Left lung (tissue), 14 donors: ENCODE measurements at places on chromosomes 7 and 10. TPM values are rescaled to one million over a fixed set of nuclear protein-coding genes. Genes with fewer than 3 reads are reported as not detected.

Gene FBXL13
- total RNA-seq: 2.8 TPM

DNA sequence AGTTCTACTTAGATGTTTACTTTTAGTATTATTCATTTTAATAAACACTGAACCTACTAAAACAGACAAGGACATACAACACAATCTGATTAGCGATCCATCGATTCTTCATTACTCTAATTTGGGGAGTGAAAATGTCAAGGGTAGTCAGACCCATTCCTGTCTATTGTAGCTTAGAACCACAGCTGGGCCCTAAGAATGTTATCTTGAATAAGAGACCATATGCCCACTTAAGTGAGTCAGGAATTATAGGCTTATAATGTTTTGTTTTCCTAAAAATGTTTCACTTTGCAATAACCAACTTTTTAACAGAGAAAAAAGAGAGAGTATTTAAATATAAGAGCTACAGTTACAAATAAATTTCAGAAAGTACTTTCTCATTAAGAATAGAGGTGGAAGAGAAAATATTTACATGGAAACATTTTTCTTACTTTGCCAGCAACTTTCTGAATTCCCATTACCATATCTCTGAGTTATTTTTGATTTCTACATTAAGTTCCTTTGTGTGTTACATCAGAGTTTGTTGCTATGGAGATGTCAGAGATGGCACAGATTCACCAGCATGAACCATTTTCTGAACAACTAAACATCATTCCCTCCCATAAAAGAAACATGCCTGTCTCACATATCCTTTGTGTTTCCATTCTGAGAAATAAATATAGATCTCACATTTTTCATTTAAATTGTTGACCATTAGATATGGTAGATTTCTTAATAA is 75.4 kb upstream of the SLC13A1 start:
- no peak overlapping the region for H3K27ac ChIP-seq
- H3K4me3 ChIP-seq: no peak overlapping the region
- H3K36me3 ChIP-seq: no peaks in the 10 kb centered on the region

- no peak overlapping the region for H3K27ac ChIP-seq
- no peak for DNase-seq
- no peaks in the 10 kb centered on the region for H3K36me3 ChIP-seq
Observed at GRCh38 chr10:110822035-110822711, 49.6 kb upstream of the PDCD4 start.

Gene MALRD1
- total RNA-seq: 8.1 TPM

DNA sequence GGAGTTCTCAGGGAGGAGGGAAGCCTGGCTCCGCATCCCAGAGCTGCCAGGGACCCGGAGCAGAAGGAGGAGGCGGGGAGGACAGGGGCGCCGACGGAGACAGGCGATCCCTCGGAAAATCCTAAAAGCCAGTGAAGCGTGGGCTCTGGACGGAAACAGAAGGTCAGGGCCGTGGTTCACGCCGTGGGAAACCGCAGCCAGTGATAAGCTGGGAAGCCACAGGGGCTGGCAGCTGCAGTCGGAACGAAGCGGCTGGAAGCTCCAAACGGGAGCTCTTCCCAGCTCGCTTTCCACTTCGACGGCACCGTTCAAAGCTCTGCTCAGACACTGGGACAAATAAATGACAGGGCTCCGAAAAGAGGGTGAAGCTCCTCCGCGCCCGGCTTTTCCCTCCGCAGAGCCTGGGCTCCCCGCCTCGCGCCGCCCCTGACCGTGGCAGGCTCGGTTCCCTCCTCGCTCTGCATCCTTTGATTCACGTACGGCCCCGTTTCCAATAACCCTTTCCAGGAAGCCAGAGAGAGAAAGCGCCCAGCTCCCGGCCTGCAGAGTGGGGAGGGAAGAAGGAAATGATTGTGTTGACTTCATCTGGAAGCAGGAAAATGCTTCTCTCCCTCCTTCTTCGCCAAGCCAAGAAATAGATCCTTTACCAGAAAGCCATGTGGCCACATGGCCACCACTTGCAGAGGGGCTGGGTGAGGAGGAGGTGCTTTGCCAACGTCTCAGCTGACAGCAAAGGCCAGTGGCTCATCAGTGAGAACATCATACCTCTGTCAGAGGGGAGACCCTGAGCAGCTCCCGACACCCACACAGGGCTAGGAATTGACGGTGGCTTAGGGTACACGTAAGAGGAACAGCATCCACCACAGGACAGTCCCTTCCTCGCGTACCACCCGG is 57.4 kb downstream of the ADRB1 start:
- H3K27me3 ChIP-seq: no peaks in the 10 kb centered on the region
- peaks cover 39% of the 10 kb centered on the region for H3K4me1 ChIP-seq
- no peaks in the 10 kb centered on the region for H3K36me3 ChIP-seq
- peak overlapping the region; percentile 27 for H3K4me3 ChIP-seq

- H3K27ac ChIP-seq: no peak overlapping the region
- peaks cover 3% of the 10 kb centered on the region for H3K4me1 ChIP-seq
- H3K36me3 ChIP-seq: no peaks in the 10 kb centered on the region
- H3K27me3 ChIP-seq: no peaks in the 10 kb centered on the region
- H3K4me3 ChIP-seq: no peak overlapping the region
Observed at GRCh38 chr10:34475786-34476185, 339.3 kb downstream of the PARD3 start.

DNA sequence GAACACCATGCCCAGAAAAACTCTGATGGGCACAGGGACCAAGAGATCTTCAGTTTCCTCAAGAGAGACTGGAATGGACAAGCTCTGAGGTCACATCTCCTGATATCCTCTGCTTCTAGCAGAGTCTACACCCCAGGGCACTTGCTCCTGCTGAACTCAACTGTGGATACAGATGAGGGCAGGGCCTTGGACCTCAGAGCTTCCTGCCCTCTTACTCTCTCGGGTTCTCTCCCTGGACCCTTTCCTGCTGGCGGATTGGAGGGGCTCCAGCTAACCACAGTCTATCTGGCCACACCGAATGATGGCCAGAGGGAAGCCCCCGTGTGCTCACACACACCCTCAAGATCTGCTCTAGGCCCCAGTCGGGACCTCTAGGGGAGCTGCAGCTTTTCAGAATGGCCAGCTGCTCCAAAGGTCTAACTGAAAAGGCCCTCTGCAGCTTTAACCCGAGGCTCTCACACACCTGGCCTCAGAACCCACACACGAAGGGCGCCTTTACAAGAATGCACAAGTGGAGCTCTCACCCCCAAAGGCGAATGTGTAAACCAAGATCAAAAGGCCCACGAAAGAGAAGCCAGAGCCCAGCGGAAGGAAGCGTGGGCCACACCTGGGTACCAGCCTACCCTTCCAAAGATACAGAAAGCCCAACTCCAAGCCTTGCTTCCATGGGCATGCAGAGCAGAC is 65.5 kb downstream of the FAM53B start:
- no peak overlapping the region for H3K4me3 ChIP-seq
- peak; percentile 22 for DNase-seq
- no peaks in the 10 kb centered on the region for H3K36me3 ChIP-seq
- no peak overlapping the region for H3K27ac ChIP-seq

- H3K27me3 ChIP-seq: no peaks in the 10 kb centered on the region
- no peak for DNase-seq
- H3K36me3 ChIP-seq: no peaks in the 10 kb centered on the region
- no peak overlapping the region for H3K27ac ChIP-seq
- no peaks in the 10 kb centered on the region for H3K4me1 ChIP-seq
Observed at GRCh38 chr7:99190359-99191009, 17.4 kb downstream of the KPNA7 start.

DNA sequence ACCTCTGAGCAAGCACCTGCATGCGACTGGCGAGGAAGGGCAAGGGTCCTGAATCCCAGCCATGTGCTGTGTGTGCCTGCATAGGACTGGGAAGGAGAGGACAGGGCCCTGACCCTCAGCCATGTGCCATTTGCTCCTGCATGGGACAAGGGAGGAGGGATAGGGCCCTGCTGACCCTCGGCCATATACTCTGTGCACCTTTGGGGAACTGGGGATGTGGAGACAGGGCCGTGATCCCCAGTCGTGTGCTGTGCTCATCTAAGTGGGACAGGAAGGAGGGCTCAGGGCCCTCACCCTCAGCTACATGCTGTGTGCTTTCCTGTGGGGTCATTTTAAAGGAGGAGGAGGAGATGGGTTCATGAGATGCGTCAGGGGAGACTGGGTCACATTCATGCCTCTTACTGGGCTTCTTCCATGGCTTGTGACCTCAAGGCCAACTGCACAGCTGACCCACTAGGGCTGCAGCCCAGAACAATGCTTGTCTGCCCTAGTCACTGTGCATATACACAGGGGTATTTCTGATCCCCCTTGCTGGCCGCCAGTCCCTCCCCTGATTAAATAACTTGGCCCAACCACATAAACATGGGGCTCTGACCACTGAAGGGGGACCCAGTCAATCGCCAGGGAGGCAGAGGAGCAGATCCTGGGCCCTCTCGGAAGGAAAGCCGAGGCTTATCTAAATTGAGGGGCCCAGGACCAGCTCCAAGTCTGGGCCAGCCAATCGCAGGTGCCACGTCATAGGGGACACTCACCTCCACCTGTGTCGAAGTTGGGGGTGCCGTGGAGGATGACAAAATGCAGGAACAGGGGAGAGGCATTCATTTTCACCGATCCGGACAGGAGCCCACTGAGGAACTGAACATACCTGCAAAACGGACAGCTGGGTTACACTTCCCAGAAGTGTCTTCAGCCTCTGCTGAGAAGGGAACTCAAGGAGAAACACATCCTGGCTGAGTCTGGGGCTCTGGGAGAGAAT is 167.3 kb downstream of the TNS3 start:
- no peaks in the 10 kb centered on the region for H3K4me1 ChIP-seq
- H3K36me3 ChIP-seq: peaks cover 87% of the 10 kb centered on the region
- H3K27me3 ChIP-seq: no peaks in the 10 kb centered on the region

DNA sequence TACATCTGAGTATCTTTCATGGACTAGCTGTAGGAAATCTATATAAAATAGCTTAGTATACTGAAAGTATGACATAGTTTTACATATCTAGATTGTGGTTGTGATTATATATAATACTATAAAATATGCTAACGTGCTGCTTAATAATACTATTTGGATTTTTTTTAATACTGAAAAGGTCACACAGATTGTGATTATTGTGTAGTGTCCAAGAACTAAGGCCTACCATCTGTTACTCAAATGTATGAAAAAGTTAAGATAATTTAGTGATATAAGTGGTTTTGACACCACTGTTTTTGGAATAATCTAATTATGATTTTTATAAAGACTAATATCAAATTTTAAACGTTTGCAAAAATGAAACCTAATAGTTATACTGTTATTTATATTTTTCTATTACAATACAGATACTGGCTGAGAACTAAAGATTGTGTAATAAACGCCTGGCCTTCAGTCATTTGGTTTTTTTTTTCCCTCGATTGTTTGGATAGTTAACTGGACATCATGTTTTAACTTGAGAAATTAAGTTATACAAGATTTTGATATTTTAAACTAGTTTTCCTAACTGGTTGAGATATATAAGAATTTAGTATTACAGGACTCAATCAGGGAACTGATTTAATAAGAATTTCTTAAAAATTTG is 12.6 kb downstream of the PTEN start:
- peaks cover 19% of the 10 kb centered on the region for H3K36me3 ChIP-seq
- peaks cover 11% of the 10 kb centered on the region for H3K4me1 ChIP-seq
- H3K27me3 ChIP-seq: no peaks in the 10 kb centered on the region
- H3K27ac ChIP-seq: no peak overlapping the region

- no peaks in the 10 kb centered on the region for H3K27me3 ChIP-seq
- peak overlapping the region; percentile 81 for H3K27ac ChIP-seq
- H3K4me1 ChIP-seq: peaks cover 74% of the 10 kb centered on the region
- H3K36me3 ChIP-seq: no peaks in the 10 kb centered on the region
- peak overlapping the region; percentile 66 for H3K4me3 ChIP-seq
- peak; percentile 67 for DNase-seq
Observed at GRCh38 chr7:21944616-21945453, 864 bp downstream of the CDCA7L start.

Gene GPR141
- 8.6 TPM for total RNA-seq

- H3K4me1 ChIP-seq: peaks cover 66% of the 10 kb centered on the region
- H3K4me3 ChIP-seq: no peak overlapping the region
- DNase-seq: peak; percentile 26
- H3K27ac ChIP-seq: peak overlapping the region; percentile 77
- H3K36me3 ChIP-seq: no peaks in the 10 kb centered on the region
Observed at GRCh38 chr7:140316165-140316661, 82.1 kb downstream of the SLC37A3 start.

DNA sequence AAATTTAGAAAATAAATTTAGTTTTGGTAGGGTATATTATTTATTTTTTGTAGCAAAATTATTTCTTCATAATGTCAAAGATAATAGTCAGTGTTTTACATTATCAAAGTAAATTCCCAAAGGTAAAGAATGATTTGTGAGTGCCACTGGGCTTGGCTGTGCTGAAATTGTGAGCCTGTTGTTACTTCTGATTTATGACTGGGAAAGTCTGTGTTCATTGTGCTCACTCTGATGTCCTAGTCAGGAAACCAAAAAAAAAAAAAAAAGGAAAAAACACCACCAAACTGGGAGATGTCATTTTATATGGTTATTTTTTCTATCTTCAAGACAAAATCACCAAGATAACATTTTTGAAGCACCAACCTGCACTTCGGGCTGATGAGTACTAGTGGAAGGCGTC is 44.3 kb downstream of the MDFIC start:
- no peak overlapping the region for H3K4me3 ChIP-seq
- H3K27ac ChIP-seq: no peak overlapping the region
- no peaks in the 10 kb centered on the region for H3K4me1 ChIP-seq
- no peaks in the 10 kb centered on the region for H3K27me3 ChIP-seq
- H3K36me3 ChIP-seq: no peaks in the 10 kb centered on the region

- H3K27ac ChIP-seq: peak overlapping the region; percentile 91
- H3K4me1 ChIP-seq: peaks cover 37% of the 10 kb centered on the region
- DNase-seq: peak; percentile 89
Observed at GRCh38 chr7:6423942-6424701, 23.6 kb downstream of the DAGLB start.

GRCh38 chr10:52706332-52707070 is 66.1 kb downstream of the MBL2 start:
- H3K27ac ChIP-seq: no peak overlapping the region
- no peaks in the 10 kb centered on the region for H3K4me1 ChIP-seq

Gene ECHS1
- 85.9 TPM for total RNA-seq

GRCh38 chr7:96388620-96389383 is 66.9 kb upstream of the SLC25A13 start:
- no peaks in the 10 kb centered on the region for H3K36me3 ChIP-seq
- H3K4me3 ChIP-seq: no peak overlapping the region
- peak overlapping the region; percentile 36 for H3K27ac ChIP-seq
